NCI-H2081 (cell line): ENCODE measurements at places on chromosomes 3 and 15.

DNA sequence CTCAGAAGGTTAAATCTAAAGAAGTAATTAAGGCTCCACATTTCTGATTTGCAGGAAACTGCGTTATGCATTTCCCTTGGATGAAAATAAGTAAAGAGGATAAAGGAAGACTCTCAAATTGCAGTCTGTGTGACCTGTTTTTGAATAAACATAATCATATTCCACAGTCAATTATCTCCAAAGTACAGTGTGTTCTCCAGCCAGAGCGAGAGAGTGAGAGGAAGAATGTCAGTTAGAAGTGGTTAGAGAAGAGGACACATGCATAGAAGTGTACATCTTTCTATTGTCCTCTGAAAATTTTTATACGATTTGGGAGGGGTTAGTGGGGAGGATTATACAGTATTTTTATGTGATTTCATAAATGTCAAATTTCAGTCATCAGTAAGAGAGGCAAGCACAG lies 487.1 kb downstream of the LPP start:
- no peak for DNase-seq

GRCh38 chr15:71110405-71111180 lies 4.7 kb upstream of the THSD4 start:
- no peak for DNase-seq

DNA sequence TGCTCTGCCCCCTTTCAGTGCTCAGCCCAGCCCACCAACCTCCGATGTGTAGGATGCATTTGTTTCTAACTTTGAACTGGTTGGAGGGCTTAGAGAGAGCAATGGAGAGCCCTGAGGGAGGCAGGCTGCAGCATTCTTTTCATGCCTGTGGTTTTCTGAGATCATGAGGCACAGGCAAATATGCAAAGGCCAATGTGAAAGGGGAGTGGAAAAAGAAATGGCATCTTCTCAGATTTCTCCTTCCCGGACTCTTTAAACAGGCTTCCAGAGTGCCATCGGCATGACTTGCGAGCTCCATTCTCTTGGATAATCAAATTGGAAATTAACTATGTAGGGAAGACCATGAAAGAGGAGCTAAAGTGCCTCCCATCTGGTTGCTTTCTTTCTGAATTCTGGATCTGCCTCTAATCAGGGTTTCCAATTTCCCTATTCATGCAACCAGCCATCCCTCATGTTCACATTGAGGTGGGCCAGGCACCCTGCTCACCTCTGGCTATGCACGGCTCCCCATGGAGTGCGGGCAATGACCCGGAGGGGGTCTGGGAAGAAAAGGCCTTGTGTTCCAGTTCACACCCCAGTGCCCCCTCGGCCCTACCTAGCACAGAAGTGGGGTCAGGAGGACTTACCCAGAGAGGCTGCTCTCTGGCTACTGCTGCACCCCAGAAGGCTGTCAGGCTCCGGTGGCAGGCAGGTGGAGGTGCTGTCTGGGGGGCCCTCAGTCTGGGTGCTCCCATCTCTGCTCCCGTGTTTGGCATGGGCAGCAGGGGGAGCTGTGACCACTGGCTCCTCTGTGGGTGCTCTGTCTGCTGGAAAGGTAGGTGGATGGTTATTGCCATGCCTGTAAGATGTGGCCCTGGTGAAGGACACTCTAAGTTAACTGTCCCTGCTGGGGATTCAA lies 16.1 kb downstream of the AMOTL2 start:
- no peak for DNase-seq

GRCh38 chr15:42155546-42156242 lies 742 bp downstream of the PLA2G4F start:
- DNase-seq: no peak

GRCh38 chr3:38604246-38604645 lies 45.2 kb downstream of the SCN5A start:
- DNase-seq: no peak
